Ovary (tissue), 10 donors: ENCODE measurements at places on chromosomes 6 and 20. TPM values are rescaled to one million over a fixed set of nuclear protein-coding genes. Genes with fewer than 3 reads are reported as not detected.

GRCh38 chr6:130426066-130426721 lies 60.4 kb downstream of the TMEM200A start:
- no peaks in the 10 kb centered on the region for H3K36me3 ChIP-seq
- H3K4me1 ChIP-seq = no peaks in the 10 kb centered on the region
- H3K27ac ChIP-seq = no peak overlapping the region
- no peak for DNase-seq
- H3K27me3 ChIP-seq = no peaks in the 10 kb centered on the region

DNA sequence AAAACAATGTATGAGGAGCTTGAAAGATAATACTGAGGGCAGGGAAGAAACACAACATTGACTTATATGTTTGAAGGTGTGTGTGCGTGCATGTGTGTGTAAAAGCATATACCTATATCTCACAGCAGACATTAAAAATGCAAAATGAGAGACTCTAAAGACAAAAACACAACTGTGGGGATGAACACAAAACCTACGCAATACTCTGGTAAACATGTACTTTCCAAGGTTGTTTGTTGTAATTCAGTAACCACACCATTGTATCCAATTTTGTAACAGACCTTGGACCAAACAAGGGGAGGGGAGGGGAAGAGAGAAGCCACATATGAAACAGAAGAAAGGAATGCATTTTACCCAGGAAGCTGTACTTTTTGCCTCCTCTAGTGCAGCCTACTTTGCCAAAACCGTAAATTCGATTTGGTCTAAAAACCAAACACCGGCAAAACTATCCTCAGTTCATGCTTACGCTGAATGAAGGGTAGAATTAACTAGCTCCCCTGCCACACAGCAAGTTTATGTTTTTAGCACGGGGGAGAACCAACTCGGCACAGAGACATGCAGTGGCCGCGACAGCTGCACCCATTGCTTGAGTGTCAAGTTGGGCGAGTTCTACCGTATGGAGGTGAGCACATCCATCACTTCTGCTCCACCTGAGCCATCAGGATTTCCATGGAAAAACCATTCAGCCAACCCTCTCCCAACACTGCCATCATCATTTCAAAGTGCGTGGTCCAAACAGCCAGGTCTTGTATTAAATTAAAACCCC lies 50.0 kb downstream of the CNKSR3 start:
- peak; percentile 48 for DNase-seq
- no peaks in the 10 kb centered on the region for H3K27me3 ChIP-seq
- no peaks in the 10 kb centered on the region for H3K36me3 ChIP-seq
- H3K4me1 ChIP-seq = peaks cover 15% of the 10 kb centered on the region
- no peak overlapping the region for H3K4me3 ChIP-seq

DNA sequence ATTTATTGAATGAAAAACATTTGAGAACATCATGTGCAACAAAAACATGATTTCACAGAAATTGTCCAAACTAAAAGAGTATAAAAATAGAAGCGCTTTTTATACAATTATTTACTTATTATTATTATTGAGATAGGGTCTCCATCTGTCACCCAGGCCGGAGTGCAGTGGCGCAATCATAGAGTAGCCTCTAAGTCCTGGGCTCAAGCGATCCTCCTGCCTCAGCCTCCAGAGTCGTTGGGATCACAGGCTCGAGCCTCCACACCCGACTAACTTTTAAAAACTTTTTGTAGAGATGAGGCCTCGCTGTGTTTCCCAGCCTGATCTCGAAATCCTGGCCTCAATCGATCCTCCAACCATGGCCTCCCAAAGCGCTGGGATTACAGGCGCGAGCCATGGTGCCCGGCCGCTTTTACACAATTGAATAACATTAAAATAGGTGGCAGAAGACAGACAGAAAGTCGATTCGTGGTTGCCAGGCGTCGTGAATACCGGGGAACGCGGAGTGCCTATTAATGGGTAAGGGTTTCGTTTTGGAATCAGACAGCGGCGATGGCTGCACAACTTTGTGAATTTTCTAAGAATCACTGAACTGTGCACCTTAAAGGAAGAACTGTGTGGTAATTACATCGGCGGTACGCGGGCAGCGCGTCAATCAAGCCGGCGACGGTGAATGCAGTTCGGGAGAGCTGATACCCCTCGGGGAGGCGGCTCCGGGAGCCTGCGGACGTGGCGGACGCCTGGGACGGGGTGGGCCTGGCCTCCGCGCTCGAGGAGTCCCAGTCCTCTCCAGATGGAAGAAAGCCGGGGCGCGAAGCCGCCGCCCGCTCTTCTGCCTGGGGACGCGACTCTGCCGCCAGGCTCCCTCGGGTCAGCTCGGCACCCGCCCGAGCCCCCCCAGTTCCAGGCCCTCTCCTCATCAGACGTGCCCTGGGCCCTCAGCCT lies 807 bp downstream of the TBC1D20 start:
- peak overlapping the region; percentile 91 for H3K27ac ChIP-seq
- peaks cover 6% of the 10 kb centered on the region for H3K4me1 ChIP-seq
- H3K36me3 ChIP-seq = no peaks in the 10 kb centered on the region
- H3K27me3 ChIP-seq = no peaks in the 10 kb centered on the region
- peak overlapping the region; percentile 73 for H3K4me3 ChIP-seq

- H3K27me3 ChIP-seq = no peaks in the 10 kb centered on the region
- H3K27ac ChIP-seq = no peak overlapping the region
- DNase-seq = no peak
- no peak overlapping the region for H3K4me3 ChIP-seq
Observed at GRCh38 chr6:35465646-35466045, 2.6 kb upstream of the RPL10A start.

GRCh38 chr20:32538526-32538939 lies 46.6 kb downstream of the NOL4L start:
- H3K4me3 ChIP-seq = no peak overlapping the region
- no peak for DNase-seq
- H3K27me3 ChIP-seq = no peaks in the 10 kb centered on the region
- no peak overlapping the region for H3K27ac ChIP-seq

DNA sequence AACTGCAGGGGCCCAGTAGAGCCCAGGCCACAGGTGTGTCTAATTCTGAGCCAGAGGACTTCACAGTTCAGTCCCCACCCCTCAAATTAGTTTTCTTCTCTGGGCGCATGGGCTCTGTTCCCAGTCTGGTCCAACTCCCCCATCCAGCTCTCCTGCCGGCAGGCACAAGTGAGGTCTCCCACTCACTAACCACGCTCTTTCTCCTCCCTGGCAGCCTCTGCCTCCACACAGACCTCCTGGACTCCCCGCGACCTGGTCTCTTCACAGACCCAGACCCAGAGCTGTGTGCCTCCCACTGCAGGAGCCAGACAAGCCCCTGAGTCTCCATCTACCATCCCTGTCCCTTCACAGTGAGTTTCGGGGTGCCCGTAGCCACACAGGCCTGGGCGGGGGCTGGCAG lies 6.2 kb downstream of the NCR2 start:
- no peak overlapping the region for H3K4me3 ChIP-seq
- no peaks in the 10 kb centered on the region for H3K36me3 ChIP-seq
- H3K27me3 ChIP-seq = no peaks in the 10 kb centered on the region
- no peak overlapping the region for H3K27ac ChIP-seq

DNA sequence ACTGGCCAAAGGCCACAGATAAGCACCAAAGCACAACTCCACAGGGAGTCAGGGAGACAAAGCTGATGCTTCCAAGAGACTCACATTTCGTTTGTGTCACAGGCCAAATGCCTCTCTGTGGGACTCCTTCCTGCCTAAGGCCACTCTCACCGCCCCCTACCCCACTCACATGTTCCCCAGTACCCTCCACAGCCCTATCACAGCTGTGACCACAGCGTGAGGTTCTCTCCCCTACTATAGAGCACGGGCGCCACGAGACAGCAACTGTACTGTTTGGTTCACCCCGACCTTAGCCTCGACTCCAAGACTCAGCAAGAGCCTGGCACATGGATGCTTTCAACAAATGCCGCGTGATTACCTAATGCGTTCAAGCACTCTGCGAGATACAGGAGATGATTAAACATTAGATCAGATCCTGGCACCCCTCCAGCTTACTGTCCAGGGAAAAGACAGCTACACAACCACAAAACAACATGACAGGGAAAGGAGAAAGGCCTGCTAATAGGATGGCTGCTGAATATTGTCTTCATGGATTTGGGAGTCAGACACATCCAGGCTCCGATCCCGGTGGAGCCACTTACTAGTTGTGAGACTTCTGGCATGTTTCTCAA lies 105.5 kb downstream of the AGPAT4 start:
- H3K27ac ChIP-seq = no peak overlapping the region
- no peaks in the 10 kb centered on the region for H3K36me3 ChIP-seq
- DNase-seq = no peak

DNA sequence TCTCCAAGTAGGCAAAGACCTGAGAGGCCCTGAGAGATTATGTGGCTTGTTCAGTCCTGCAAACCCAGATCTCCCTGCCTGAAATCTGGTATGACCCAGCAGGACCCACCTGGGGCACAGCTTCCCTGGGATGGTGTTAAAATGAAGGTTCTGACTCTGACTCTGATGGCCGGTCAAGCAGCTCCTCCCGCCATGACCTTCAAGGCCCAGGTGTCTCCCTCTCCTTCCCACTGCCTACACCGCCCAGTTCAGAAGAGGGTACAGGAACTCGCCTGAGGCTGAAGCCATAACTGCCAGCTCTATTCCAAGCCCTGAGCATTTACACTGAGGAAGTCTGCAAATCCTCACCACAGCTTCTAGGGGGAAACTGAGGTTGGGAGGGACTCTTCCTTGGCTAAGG lies 5.9 kb upstream of the CST7 start:
- no peaks in the 10 kb centered on the region for H3K36me3 ChIP-seq
- no peak for DNase-seq
- H3K27me3 ChIP-seq = no peaks in the 10 kb centered on the region
- no peak overlapping the region for H3K27ac ChIP-seq
- H3K4me3 ChIP-seq = no peak overlapping the region

DNA sequence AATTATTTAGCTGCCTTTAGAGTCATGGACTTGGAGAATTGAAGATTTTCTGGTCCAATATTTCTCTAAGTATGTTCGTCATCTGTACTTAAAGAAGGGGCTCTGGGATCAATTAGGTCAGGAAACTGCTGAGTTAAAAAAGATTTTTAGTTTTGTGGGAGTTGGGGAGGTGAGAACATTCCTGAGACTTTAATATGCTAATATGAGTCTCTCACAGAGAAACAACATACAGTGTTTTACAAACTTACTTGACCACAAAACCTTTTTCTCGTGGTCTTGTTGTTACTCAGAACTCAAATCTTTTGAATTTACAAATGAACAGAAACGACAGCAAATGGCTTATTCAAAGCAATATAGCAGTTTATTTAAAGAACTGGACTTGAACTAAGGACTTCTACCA lies 67.9 kb downstream of the LIN28B start:
- no peaks in the 10 kb centered on the region for H3K4me1 ChIP-seq
- H3K4me3 ChIP-seq = no peak overlapping the region
- no peaks in the 10 kb centered on the region for H3K36me3 ChIP-seq

DNA sequence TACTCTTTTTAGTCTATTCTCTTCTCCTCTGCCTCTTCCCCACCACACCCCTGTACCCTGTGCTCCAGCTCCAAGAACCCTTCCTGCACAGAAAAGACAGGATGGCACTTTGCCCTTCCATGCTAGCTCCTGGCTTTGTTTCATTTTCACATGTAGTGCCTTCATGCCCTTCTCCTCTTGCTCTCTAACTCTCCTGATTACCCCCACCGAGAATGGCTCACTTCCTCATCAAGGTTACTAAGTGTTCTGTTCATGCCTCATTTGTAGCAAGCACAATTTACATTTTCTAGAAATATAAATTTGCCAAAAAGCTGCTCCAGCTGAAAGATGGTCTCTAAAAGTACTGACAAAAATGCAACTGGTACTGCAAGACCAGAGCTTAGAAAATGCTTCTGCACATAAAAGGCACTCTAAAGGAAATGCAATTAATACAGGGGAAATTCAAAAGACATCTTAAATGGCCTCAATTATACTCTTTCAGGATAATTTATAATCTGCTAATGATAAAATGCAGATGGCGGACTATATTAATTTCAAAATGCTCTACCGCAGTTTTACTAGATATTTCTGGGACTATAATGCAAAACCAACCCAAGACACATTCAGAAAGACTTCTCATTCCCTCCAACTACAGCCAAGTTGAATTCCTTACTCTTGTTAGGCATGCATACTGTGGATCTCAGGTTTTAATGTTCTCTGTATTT lies 570.2 kb downstream of the PRKN start:
- no peaks in the 10 kb centered on the region for H3K27me3 ChIP-seq
- H3K4me3 ChIP-seq = no peak overlapping the region
- no peak overlapping the region for H3K27ac ChIP-seq
- no peaks in the 10 kb centered on the region for H3K36me3 ChIP-seq
- H3K4me1 ChIP-seq = no peaks in the 10 kb centered on the region

DNA sequence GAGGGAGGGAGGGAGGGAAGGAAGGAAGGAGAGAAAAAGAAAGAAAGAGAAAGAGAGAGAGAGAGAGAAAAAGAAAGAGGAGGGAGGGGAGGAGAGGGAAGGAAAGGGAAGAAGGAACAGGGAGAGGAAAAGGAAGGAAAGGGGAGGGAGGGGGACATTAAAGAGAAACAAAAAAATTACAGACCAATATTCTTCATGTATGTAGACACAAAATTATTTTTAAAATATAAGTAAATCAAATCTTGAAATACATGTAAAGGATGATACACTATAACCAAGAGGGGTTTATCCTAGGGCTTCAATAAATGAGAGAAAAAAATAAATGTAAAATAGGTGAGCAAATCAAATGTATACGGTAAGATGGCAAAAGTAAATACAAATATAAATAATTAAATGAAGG lies 71.2 kb upstream of the TMEM244 start:
- no peaks in the 10 kb centered on the region for H3K27me3 ChIP-seq
- no peak for DNase-seq
- H3K4me1 ChIP-seq = no peaks in the 10 kb centered on the region
- no peak overlapping the region for H3K4me3 ChIP-seq
- no peak overlapping the region for H3K27ac ChIP-seq
- H3K36me3 ChIP-seq = no peaks in the 10 kb centered on the region

DNA sequence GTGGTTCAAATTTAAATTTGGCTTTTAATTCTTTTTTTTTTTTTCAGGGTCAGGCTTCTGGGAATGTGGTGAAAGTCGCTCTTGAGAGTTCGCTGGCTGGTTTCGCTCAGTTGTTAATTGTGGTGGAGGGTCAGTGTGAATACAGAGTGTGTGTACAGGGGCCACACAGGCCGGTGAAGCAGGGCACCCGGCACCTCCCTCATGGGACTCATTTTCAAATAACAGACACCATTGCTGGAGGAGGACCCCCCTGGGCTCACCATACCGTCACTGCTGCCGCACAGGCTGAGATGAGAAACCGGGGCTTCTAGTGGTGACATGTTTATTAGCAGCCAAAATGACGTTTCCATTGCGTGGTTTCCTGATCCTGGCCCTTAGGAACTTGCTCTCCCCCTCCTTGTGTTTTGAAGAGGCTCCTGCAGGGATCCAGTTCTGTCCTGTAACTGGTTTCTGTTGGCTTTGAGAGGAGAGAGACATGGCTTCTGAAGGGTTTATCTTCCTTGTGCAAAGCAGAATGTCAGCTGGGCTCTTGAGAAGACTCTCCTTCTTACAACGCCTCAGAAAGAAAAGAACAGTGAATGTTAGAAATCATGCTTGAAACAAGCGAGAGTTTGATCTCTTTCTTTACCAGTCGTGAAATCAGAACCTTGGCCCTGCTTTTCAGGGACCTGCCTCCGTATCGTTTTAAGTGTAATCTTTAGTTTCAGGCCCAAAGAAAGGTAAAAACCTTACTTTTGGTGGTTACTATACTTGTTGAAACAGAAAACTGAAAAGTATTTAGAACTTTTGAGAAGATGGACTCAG lies 37.8 kb downstream of the DUSP22 start:
- no peaks in the 10 kb centered on the region for H3K36me3 ChIP-seq
- peaks cover 3% of the 10 kb centered on the region for H3K4me1 ChIP-seq
- DNase-seq = no peak
- no peak overlapping the region for H3K4me3 ChIP-seq
- H3K27ac ChIP-seq = no peak overlapping the region

SPATS1 gene
- total RNA-seq = not detected

DEFB124 gene
- total RNA-seq = not detected

RRAGD gene
- total RNA-seq = 4.3 TPM

C20orf141 gene
- not detected for total RNA-seq
